Fibroblast of the aortic adventitia (primary cell): ENCODE measurements at places on chromosomes 7 and 10.

GRCh38 chr10:123200531-123200930 is 46.3 kb downstream of the BUB3 start:
- DNase-seq = no peak

DNA sequence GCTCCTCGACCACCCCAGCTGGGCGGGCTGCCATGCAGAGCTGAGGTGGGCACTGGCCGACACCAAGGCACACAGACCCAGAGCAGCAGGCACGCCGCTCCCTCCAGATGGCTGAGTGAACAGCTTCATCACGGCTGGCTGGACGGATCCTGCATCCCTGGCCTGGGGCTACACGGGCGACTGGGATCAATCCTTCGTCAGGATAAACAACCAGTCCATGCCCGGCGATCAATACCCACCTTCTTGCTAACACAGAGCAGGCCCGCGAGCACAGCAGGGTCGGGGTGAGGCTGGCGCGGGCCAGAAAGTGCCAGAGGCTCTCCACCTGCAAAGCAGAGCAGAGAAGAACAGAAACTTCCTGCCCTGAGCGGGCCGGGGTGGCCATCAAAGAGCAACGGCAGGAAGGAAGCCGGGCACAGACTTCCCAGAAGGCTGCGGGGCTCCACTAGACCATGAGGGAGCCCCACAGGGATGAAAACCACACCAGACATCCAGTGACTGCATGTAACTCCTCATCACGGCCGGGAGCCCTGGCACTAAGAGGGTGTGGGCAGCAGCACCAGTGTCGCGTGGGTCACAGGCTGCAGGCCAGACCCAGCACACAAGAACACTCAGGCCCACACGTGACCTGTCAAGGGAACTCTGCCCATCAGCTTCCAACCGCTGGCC is 166.4 kb downstream of the MAD1L1 start:
- DNase-seq = no peak

GRCh38 chr7:150411606-150412005 is 32.5 kb downstream of the ZNF775 start:
- DNase-seq = no peak

- no peak for DNase-seq
These were observed 146.7 kb downstream of the DNAJB6 start for GRCh38 chr7:157483515-157483914.

- no peak for DNase-seq
These were observed 8.6 kb downstream of the SHH start for GRCh38 chr7:155803418-155804376.

- no peak for DNase-seq
These were observed 118.2 kb downstream of the PTPN20 start for GRCh38 chr10:47029181-47030009.

GRCh38 chr10:82277591-82277990 is 402.6 kb downstream of the NRG3 start:
- no peak for DNase-seq

DNA sequence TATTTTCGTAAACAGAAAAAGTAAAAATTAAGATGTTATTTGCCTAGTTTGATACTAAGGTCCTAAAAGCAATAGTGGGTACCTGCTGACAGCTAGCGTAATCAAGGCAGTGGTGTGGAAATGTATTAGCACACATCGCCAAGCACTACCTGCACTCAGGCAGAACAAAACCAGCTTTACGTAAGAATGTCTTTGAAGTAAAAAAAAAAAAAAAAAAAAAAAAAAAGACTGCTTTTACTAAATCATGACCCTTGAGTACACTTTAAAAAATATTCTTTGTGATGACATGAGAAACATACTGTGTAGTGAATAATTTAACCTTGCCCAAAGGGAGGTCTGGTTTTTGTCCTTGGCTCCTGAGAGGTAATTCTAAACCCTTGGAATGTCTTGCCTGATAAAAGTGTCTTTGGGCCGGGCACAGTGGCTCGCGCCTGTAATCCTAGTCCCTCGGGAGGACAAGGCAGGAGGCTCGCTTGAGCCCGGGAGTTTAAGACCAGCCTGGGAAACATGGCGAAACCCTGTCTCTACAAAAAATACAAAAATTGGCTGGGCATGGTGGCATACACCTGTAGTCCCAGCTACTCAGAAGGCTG is 12.7 kb downstream of the XRCC2 start:
- peak; percentile 32 for DNase-seq
